Suprapubic skin (tissue), 4 donors: ENCODE measurements at places on chromosomes 4 and X. TPM values are rescaled to one million over a fixed set of nuclear protein-coding genes. Genes with fewer than 3 reads are reported as not detected.

The RIPPLY1 gene
- not detected for total RNA-seq

The CXCL6 gene
- total RNA-seq: not detected

The DDIT4L gene
- 4.7 TPM for total RNA-seq

The ANKRD50 gene
- total RNA-seq: 30.4 TPM

The RBMXL3 gene
- total RNA-seq: not detected

The PPBP gene
- total RNA-seq: not detected

The LAGE3 gene
- 8.0 TPM for total RNA-seq

The SNX25 gene
- 15.8 TPM for total RNA-seq

The COL25A1 gene
- 0.59 TPM for total RNA-seq

The PHKA1 gene
- total RNA-seq: 2.9 TPM

DNA sequence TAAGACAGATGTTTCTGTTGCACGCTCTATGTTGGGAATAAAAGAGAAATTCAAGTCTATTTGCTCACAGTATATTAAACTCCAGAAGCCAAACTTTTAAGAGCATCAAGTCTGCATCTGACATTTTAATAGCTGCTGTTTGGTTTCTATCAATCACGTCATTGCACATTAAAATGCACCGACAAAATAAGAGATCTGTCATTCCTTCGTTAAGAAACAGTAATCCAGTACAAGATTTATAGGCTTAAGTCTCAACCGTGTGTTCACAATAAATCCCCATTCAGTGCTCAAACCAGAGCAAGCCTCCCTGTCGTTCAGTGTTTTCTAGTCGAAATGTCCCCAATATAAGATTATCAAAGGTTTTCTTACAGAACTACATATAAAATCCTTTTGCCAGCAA lies 89.0 kb upstream of the BMPR1B start:
- H3K27ac ChIP-seq: no peak overlapping the region
- no peak overlapping the region for H3K4me3 ChIP-seq
- no peak for DNase-seq
- H3K4me1 ChIP-seq: no peaks in the 10 kb centered on the region
- peaks cover 9% of the 10 kb centered on the region for H3K36me3 ChIP-seq

DNA sequence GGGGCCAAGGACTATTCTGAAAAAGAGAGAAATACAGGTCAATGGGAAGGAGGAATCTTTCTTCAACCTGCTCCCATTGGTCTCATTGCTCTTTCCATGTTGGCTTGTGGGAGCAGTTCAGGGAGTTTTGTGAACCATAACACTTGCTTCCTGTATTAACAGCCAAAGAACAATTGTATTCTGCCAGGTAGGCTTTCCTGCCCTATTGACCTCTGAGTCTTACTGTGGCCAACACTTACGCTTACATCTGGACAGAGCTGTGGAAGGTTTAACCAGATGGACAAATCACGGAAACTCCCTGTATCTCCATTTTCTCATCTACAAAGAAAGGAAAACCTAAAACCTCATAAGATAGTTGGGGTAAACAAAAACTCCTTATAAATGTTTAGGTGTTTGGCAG lies 30.7 kb downstream of the MID1IP1 start:
- H3K36me3 ChIP-seq: no peaks in the 10 kb centered on the region
- H3K4me1 ChIP-seq: no peaks in the 10 kb centered on the region
- H3K4me3 ChIP-seq: no peak overlapping the region
- no peak overlapping the region for H3K27ac ChIP-seq

DNA sequence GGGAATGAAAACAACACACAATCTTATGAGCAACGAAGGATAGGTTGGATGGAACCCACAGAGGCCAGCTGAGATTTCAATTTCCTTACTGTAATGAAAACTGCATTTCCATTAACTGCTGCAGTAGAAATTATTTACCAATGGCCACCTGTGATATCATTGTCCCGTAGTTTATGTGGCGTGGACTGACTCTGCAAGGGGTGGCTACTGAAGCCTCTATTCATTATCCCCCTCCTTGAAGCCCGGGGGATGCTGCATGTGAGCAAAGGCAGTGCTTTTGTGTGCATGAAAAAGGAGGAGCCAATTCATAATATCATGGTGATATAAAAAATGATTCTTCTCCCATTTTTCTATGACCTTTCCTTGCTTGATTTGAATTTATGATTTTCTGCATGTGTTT lies 207.8 kb downstream of the PTTG2 start:
- H3K27me3 ChIP-seq: no peaks in the 10 kb centered on the region
- H3K4me1 ChIP-seq: peaks cover 15% of the 10 kb centered on the region
- DNase-seq: no peak

GRCh38 chrX:31166416-31166815 lies 94.6 kb upstream of the FTHL17 start:
- H3K4me1 ChIP-seq: no peaks in the 10 kb centered on the region
- no peaks in the 10 kb centered on the region for H3K27me3 ChIP-seq
- no peak overlapping the region for H3K4me3 ChIP-seq
- H3K36me3 ChIP-seq: no peaks in the 10 kb centered on the region
- peak overlapping the region; percentile 29 for H3K27ac ChIP-seq

GRCh38 chr4:24764345-24764744 lies 31.0 kb upstream of the SOD3 start:
- peaks cover 19% of the 10 kb centered on the region for H3K4me1 ChIP-seq
- no peaks in the 10 kb centered on the region for H3K36me3 ChIP-seq
- H3K4me3 ChIP-seq: no peak overlapping the region
- H3K27ac ChIP-seq: peak overlapping the region; percentile 46
- H3K27me3 ChIP-seq: no peaks in the 10 kb centered on the region
- no peak for DNase-seq

- no peaks in the 10 kb centered on the region for H3K36me3 ChIP-seq
- no peaks in the 10 kb centered on the region for H3K27me3 ChIP-seq
- no peaks in the 10 kb centered on the region for H3K4me1 ChIP-seq
- DNase-seq: no peak
- no peak overlapping the region for H3K27ac ChIP-seq
Observed at GRCh38 chr4:90415116-90415515, 287.9 kb downstream of the CCSER1 start.

DNA sequence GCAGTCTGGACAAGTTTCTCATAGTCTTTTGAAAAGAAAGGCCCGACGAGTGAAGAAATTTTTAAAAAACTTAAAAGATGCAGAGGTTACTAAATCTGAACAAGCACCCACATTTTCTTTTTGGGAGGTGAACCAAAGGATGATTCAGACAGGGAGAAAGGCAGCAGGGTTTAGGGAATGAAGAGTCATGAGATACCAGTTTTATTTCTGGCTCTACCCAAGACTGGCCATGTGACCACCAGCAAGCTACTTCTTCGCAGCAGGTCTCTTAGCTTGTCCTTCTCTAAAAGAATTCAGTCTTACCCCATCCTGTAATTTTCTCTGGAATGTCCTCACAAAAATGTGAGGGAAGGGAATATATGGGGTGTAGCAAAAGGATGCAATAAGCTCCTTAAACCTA lies 37.6 kb downstream of the AMOT start:
- H3K36me3 ChIP-seq: no peaks in the 10 kb centered on the region
- no peak overlapping the region for H3K4me3 ChIP-seq
- H3K4me1 ChIP-seq: no peaks in the 10 kb centered on the region
- no peak overlapping the region for H3K27ac ChIP-seq

DNA sequence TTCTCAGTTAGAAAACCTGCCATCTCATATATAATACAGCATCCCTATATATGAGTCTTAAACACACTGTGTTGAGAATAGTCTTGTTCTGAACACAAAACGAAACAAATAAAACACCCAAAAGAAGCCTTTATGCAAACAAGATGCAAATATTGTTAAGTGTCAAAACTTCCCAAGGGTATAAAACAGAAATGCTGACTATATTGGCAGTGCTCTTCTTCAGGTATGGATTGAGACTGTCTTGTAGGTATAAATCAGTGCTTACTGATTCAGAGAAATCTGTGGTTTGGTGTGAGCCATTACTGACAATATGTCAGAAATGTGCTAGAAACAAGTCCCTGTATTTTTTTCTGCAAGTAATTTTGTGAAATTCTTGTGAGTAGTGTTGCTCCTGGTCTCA lies 82.8 kb upstream of the CTSO start:
- no peaks in the 10 kb centered on the region for H3K36me3 ChIP-seq
- no peaks in the 10 kb centered on the region for H3K27me3 ChIP-seq
- H3K4me3 ChIP-seq: no peak overlapping the region
- H3K27ac ChIP-seq: no peak overlapping the region
- no peaks in the 10 kb centered on the region for H3K4me1 ChIP-seq

- no peak overlapping the region for H3K4me3 ChIP-seq
- H3K27me3 ChIP-seq: no peaks in the 10 kb centered on the region
- no peak overlapping the region for H3K27ac ChIP-seq
- peaks cover 23% of the 10 kb centered on the region for H3K4me1 ChIP-seq
- H3K36me3 ChIP-seq: no peaks in the 10 kb centered on the region
- no peak for DNase-seq
Observed at GRCh38 chr4:55343887-55344286, 2.2 kb upstream of the SRD5A3 start.

DNA sequence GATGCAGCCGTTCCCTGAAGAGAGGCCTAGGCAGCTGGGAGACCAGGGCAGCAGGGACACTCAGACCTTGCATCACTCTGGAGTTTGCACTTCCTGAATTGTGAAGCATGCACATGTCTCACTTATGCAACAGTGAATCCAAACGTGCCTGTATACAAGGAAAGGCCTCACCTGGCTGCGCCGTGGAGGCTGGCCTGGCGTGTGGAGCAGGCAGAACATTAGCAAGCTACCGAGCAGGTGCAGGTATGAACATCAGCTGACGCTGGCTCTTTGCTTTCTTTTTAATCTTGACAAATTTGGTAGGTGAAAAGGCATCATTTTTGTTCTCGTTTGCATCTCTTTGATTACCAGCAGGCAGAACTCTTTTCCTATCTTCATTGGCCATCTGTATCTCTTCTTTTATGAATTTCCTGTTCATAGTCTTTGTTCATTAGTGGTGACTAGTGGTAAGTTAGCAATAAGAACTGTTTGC lies 37.1 kb upstream of the IRAK1 start:
- no peaks in the 10 kb centered on the region for H3K27me3 ChIP-seq
- no peaks in the 10 kb centered on the region for H3K36me3 ChIP-seq
- H3K27ac ChIP-seq: no peak overlapping the region
- H3K4me3 ChIP-seq: no peak overlapping the region

GRCh38 chrX:41705680-41706374 lies 17.1 kb downstream of the GPR34 start:
- no peaks in the 10 kb centered on the region for H3K4me1 ChIP-seq
- H3K27ac ChIP-seq: no peak overlapping the region
- no peak overlapping the region for H3K4me3 ChIP-seq
- H3K27me3 ChIP-seq: no peaks in the 10 kb centered on the region
- H3K36me3 ChIP-seq: no peaks in the 10 kb centered on the region

- no peaks in the 10 kb centered on the region for H3K27me3 ChIP-seq
- H3K27ac ChIP-seq: no peak overlapping the region
- H3K4me3 ChIP-seq: no peak overlapping the region
- no peak for DNase-seq
- no peaks in the 10 kb centered on the region for H3K36me3 ChIP-seq
Observed at GRCh38 chr4:173684223-173684622, 154.2 kb upstream of the HAND2 start.

DNA sequence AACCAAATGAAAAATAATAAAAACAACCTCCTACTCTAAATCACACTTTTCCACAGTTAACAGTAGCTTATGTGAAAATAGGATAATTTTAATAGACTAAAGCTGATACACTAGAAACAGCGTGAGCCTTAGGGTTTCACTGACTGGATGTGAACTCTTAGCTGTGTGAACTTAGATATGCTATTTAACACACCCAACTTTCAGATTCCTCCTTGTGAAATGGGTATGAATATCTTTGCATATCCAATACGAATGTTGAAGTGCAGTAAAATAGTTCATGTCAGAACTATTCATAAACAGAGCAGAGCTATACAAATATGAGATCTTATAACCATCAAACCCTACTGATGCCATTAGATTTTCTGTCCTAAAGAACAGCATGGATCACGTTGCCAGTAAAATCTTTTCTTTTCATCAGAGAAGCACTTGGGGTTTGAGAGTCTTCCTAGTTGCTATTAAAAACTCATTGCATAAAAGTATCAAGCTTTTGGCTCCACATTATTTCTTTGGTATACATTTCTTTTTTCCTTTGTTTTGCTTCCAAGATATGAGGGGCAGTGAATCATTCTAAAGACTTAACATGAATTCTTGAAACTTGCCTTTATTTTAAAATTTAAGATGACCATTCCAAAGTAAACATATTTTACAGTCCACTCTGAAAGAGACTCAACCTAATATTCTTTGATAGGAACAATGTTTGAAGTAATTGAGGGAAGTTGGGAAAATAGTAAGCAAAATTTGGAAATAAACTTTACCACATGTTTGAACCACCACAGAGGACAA lies 102.4 kb downstream of the CPE start:
- H3K27ac ChIP-seq: no peak overlapping the region
- H3K27me3 ChIP-seq: no peaks in the 10 kb centered on the region
- H3K4me1 ChIP-seq: peaks cover 3% of the 10 kb centered on the region
- no peak overlapping the region for H3K4me3 ChIP-seq
- no peaks in the 10 kb centered on the region for H3K36me3 ChIP-seq

DNA sequence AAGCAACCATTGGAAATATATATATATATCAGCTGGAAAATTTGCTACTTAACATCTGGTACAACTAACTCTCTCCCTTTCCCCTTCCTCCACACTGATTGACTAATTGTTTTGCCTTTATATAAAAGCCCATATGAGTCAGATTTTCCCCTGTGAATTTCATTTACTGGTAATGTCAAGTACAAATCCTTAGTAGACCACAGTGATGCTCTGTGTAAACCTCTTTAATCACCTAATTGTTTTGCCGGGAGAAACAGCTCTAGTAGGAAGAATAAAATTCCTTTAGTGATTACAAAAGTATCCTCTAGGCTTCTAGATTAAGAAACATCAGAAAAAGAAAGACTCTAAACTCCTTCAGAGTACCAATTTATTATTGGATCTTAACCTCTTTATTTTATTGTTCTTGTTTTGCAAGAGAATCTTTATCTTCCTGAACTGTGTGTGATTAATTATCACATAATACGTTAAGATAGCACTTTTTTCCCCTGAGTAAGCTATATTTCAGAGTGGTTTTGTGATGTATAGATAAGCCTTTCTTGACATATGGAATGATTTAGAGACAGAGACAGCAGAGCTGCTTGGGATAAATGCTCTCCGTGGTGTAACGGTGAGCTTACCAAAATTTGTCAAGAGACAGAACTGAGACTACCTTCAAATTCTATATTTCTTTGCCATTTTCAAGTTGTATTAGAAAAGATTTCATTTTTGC lies 1606.4 kb upstream of the TENM3 start:
- H3K27me3 ChIP-seq: no peaks in the 10 kb centered on the region
- H3K27ac ChIP-seq: no peak overlapping the region
- no peaks in the 10 kb centered on the region for H3K36me3 ChIP-seq
- H3K4me3 ChIP-seq: no peak overlapping the region

- peaks cover 8% of the 10 kb centered on the region for H3K4me1 ChIP-seq
- DNase-seq: no peak
- H3K4me3 ChIP-seq: no peak overlapping the region
- H3K27me3 ChIP-seq: no peaks in the 10 kb centered on the region
Observed at GRCh38 chrX:106608016-106608415, 3.8 kb upstream of the RADX start.

DNA sequence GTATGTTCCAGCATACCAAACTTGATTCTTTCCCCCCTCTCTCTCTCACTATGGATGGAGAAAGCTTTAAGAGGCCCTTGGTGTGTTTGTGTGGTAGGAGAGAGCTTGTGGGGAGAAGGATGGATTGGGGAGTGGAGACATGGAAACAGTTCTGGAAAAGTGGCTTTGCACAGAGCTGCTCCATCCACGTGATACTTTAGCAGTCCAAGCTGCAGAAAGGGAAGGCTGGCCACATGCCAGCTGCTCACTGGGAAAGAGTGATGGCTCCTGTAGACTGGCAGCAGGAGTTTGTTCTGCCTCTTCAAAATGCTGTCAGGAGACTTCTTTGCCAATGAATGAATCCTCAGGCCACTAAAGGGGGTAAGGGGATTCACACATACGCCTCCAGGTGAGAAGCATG lies 21.7 kb upstream of the SEC24B start:
- DNase-seq: no peak
- no peak overlapping the region for H3K27ac ChIP-seq
- H3K4me1 ChIP-seq: peaks cover 8% of the 10 kb centered on the region
- no peaks in the 10 kb centered on the region for H3K27me3 ChIP-seq
- H3K4me3 ChIP-seq: no peak overlapping the region
